ENCODE measurements at places on chromosomes 7 and 10.

GRCh38 chr7:41886901-41887311 is 184.0 kb upstream of the INHBA start:
- DNase-seq = no peak

DNA sequence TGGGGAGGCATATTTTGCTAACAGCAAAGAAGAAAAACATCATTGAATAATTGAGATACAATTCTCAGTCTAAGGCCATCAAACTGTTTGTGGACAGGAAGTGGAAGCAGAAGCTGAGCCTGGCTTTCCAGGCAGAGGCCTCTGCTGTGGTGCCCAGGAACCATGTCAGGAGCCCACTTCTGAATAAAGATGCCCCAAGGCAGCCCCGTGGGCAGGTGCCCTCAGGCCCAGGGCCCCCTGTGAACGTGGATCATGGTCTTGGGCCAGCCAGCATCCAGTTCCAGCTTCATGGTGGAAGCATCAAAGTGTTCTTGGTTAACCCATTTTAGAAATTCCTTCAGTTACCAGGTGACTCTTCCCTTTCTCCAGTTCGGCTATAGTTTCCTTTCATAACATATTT is 346.8 kb downstream of the PTPRN2 start:
- DNase-seq = no peak

DNA sequence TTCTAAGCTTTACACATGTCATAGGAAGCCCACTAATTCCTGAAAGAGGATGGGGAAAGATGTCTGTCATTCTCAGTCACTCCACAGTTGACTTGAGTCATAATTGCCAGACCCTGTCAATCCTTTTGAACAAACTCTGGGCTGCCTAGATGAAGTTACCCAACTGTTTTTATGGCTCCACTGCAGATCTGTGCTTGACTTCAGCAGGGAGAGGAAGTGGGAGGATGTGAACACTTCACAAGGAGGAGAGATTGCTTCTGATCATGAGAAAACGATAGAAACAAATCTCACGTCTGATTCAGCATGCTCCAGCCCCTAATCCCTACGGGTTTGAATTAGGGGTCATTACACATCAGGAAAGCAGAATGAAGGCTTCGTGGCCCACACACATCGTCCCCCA is 596.6 kb upstream of the CELF2 start:
- DNase-seq = no peak

DNA sequence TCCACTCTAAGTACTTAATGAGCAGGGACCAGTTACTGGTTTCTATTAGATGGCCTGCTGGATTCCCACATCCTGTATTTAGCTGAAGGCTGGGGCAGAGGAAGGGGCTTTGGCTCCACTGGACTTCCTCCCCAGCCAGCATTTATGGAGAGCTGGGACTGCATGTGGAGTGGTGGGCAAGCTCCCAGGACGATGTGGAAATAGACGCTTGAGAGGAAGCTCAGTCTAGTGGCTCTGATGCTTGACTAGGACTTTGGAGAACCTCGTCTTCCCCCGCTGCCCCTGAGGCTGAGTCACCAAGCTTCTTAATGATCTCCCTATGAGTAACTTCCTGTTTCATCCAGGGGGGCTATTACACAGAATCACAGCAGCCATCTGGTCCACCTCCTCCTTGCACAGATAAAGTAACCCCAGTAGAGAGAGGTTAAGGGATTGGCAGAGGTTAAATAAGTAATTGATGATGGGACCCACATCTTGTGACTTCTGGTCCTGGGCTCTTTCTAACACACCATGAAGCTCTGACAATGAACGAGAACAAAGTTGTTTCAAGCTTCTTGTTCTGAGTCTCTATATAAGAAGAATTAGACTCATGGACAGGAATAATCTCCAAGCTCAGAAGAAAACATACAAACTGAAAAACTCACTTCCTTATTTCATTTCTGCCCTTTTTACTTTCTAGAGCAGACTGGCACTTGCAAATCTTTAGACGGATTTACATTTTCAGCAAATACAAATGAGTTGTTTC is 126.2 kb downstream of the PRPF18 start:
- peak; percentile 5 for DNase-seq

DNA sequence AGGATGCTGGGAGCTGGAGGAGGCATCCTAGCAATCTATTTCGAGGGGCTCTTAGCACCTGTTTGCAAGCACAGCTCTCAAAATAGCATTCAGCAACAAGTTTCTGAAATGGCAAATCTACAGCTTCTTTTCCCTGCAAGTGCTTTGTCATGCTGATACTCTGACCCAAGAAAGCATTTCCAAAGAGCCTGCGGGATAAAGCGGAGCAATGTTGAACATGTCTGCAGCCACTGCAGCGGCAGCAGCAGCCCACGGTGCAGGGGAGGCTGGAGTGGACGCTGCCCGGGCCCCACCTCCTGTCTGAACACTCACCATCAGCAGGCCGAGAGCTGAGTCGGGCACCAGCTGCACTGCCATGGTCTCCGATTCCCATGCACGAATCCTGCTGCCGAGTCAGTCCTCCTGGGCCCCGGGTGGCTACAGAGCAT is 964 bp downstream of the FRMD4A start:
- no peak for DNase-seq

- DNase-seq = no peak
Observed at GRCh38 chr7:135251496-135252391, 18.1 kb downstream of the STRA8 start.

GRCh38 chr7:36547416-36547815 is 157.8 kb downstream of the ANLN start:
- no peak for DNase-seq

- no peak for DNase-seq
Observed at GRCh38 chr10:29669149-29669548, 34.4 kb upstream of the SVIL start.

- DNase-seq = no peak
Observed at GRCh38 chr10:79224263-79224949, 122.9 kb upstream of the PPIF start.

GRCh38 chr7:20650782-20651181 is 35.3 kb downstream of the ABCB5 start:
- DNase-seq = no peak

DNA sequence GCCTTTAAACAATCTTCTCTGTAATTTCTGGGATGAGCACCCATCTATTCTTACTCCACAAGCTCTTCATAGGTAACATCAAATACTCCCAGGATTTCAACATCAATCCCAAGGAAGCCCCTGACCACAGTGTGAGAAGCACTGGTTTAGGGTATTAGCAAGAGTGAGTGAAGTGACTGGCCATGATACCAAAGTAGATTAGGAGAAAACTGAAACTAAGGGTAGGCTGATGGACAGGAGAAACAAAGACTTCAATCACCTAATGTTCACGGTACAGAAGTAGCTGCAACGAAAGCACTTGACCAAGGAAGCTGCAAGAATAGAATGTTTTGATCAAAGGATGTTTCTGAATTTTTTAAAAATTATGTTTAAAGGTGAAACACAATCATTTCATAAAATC is 49.8 kb downstream of the LMBR1 start:
- DNase-seq = no peak

GRCh38 chr10:122249991-122250750 is 20.9 kb upstream of the BTBD16 start:
- no peak for DNase-seq

DNA sequence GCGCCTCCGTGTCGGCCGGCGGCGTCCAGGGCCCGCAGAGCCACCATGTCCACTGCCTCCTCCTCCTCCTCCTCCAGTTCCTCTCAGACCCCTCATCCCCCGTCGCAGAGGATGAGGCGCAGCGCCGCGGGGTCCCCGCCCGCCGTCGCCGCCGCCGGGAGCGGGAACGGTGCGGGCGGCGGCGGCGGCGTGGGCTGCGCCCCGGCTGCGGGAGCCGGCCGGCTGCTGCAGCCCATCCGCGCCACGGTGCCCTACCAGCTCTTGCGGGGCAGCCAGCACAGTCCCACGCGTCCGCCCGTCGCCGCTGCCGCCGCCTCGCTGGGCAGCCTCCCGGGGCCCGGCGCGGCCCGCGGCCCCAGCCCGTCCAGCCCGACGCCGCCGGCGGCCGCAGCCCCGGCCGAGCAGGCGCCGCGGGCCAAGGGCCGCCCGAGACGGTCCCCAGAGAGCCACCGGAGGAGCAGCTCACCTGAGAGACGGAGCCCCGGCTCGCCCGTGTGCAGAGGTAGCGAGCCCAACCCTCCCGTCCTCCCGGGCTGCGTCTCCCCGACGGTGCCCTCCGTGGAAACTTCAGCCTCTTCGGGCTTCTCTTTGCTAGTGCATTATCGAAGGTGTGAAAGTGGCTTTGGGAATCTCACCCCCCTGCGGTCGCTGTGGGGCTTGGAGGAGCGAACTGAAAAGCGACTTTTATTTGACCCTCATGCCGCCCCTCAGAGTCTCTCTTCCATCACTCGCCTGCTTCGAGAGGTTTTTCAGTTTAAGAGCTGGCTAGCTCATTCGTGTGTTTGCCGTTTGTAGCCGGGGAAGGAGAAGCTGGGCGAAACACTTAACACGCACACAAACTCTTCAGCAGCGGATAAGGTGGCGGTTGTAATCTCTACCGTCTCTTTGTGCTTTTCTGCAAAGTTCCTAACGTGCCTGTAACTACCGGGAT is 975 bp downstream of the GLCCI1 start:
- DNase-seq = peak; percentile 27
